ENCODE measurements at places on chromosomes 2 and 18. TPM values are rescaled to one million over a fixed set of nuclear protein-coding genes. Genes with fewer than 3 reads are reported as not detected.

C2orf78 gene
- total RNA-seq, result not detected

PREB gene
- 47.0 TPM for total RNA-seq

ESPNL gene
- not detected for total RNA-seq

CAPN14 gene
- not detected for total RNA-seq

All from mammary microvascular endothelial cell (primary cell).